NCI-H524 (cell line): ENCODE measurements at places on chromosomes 11 and 22.

GRCh38 chr11:39678996-39679395, 1780.5 kb downstream of the LRRC4C start:
- DNase-seq, result no peak

GRCh38 chr11:35216962-35217678, 78.1 kb downstream of the CD44 start:
- no peak for DNase-seq

DNA sequence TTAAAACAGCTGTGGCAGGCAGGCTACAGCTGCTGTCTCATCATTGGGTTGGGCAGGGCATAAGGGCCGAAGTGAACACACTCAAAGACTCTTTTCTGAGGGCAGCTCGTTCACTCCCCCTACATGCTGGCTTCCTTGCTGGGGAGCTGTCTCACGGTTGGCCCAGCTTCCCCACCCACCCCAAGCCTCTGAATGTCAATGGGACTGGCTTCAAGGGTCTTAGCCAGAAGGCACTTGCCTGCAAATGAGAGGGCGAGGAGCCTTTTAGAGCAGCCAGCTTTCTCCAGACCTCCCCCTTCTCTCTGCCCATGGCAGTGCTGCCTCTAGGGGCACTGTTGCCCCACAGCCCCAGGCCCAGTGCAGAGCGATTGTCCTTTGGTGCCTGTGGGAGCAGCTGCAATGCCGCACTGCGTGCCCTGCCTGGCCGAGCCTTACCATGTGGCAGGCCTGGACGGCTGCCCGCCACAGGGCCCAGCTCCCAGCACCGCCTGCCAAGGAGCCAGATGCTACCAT, 94.7 kb upstream of the RASSF10 start:
- peak; percentile 85 for DNase-seq

GRCh38 chr11:69000391-69000790, 12.7 kb downstream of the MRGPRF start:
- no peak for DNase-seq

DNA sequence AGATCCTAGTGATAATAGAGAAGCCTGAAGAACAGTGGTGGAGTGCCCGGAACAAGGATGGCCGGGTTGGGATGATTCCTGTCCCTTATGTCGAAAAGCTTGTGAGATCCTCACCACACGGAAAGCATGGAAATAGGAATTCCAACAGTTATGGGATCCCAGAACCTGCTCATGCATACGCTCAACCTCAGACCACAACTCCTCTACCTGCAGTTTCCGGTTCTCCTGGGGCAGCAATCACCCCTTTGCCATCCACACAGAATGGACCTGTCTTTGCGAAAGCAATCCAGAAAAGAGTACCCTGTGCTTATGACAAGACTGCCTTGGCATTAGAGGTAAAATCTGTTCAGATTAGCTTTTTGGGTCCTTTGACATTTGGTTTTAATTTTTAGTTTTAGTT, 16.7 kb downstream of the CRKL start:
- no peak for DNase-seq

DNA sequence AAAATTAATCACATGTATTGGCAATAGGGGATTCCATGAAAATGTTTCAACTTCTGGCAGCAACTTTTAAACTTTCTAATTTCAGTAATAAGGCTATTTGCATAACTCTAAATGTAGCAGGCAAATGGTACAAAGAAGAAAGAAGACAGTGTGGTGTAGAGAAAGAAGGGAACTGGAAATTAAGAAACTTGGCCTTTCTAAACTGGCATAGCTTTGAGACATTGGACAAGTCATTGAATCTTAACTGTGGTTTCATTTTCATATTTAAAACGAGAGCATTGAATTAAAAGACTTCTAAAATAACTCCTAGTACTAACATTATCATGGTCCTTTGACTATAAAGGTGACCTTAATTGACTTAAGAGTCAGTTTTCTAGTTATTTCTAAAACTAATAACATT, 125.0 kb downstream of the UVRAG start:
- DNase-seq, result no peak

DNA sequence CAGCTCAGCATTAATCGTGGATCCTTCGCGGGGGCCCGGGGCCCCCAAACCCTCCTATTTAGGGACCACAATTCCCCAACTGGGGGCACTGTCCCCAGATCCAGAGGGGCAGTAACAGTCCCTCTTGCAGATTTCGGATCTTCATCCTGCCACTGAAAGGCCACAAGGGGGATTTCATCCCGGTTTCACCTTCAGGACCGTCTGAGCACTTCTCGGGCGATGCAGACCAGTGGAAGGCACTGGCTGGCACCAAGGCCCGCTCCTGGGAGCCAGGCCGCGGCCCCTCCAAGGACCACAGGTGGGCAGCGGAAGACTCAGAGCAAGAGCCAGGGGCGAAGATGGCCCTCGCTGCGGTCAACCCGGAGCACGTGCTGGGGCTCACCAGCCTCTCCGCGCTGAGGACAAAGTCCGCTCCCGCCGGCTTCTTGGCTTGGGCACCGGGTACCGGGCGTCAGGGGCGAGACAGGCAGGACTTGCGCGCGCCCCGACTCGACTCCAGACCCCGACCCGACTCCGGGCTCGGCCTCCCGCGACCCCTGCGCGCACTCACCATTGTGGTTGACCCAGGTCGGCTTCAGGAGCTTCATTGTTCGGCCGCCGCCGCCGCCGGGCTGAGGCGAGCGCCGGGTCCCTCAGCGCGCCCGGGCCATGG, 517 bp downstream of the HIRA start:
- peak; percentile 24 for DNase-seq

DNA sequence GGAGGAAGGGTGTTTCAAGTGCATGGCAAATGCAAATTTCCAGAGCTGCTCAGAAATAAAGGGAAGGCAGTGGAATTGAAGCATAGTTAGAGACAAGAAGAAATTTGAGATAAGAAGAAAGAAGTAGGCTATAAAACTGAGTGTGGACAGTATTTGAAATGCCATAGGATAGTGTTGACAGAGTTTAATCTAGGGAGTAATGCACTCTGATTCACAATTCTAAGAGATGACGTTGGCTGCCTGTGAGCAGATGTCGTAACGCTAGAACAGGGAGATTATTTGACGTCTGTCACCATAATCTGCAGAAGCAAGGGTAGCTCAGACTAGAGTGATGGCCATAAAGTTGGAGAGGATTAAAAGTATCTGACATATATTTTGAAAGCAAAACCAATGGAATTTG, 389.9 kb upstream of the KIRREL3 start:
- peak; percentile 53 for DNase-seq

- no peak for DNase-seq
Observed at GRCh38 chr11:107605061-107606006, 14.4 kb downstream of the ELMOD1 start.
